ENCODE measurements at places on chromosomes 3 and 15.
A peak's percentile ranks its signal among the peaks of the same experiment; 100 is the strongest.

DNA sequence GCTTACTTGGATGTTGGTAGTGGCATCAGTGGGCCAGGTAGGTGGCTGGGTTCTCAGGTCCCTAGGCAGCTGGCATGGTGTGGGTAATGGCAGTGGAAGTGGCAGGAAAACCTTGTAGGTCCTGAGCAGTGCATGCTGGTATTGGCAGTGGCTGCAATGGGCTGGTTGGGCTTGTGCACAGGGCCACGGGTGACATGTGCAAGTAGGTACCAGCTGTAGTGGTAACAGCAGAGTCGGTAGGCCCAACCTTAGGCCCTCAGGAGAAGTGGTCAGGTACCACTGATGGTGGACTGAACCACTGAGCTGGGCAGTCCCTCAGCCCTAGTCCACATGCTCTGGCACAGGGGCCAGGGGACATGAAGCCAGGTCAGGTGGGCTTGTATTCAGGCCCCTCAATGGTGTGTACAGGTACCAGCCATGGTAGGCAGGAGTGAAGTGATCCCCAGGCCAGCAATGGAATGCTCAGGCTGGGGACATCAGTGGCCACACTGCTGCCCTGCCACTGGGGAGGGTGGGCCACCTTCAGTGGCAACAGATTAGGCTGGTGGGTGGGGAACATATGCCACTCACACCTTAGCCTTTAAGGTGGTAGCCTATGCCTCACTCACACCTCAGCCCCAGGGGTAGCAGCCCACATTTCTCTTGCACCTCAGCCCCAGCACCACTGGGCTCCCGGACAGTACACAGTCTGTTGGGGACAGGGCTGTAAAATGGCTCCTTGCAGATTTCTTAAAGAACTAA lies 118.1 kb downstream of the LRRK1 start:
- DNase-seq = no peak

DNA sequence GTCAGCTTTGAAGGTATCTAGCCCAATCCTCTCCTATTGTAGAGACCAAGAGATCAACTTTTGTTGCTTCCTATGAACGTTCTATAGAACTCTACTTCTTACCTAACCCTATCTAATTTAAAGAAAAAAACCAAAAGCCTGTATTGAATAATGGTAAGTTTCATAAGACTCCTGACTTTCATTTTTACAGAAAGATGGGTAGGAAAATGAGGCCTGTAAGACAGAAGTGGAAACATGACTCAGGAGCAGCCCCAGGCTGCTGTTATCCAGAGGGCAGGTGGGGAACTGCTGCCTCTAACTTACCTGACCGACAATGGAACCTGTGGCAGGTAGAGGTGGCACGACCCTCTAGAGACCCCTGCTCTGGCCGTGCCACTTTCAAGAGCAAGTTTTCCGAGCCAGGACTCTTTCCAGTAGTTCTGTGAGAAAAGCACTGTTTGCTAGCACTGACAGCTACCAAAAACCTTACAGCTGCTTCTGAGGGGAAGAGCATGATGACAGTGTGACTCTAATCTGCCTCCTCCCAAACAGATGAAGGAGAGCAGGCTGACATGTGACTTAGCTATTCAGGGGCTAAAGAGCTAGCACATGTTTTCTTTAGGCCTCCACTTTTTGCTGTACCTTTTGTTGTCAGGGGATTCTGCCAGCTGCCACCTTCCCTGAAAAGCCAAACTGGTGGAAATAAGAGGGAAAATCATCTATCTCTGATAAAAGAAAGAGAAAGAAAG lies 17.5 kb downstream of the POPDC2 start:
- DNase-seq = no peak

DNA sequence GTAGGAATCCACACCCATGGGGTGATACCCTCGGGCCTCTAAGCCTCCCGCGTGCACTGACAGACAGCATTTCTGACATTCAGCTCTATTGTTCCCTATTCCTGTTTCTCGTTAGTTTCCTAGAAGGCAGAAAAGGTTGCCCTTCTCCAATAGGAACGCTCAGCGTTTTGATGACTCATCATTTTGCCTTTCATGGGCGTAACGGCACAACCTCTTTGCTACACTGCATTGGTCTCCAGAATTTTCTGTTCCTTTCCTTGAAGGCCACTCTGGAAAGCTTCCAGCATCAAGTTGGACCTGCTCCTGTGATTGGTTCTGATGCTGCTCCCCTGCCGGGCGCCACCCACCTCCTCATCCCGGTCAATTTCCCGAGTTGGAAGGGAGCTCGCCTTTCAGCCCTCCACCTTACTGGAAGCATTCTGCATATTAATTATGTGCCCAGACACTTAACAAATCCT lies 13.0 kb upstream of the TNK2 start:
- DNase-seq = no peak

GRCh38 chr3:71304684-71305083 lies 278.8 kb downstream of the FOXP1 start:
- peak; percentile 80 for DNase-seq

GRCh38 chr3:12336099-12336498 lies 47.2 kb downstream of the PPARG start:
- no peak for DNase-seq

DNA sequence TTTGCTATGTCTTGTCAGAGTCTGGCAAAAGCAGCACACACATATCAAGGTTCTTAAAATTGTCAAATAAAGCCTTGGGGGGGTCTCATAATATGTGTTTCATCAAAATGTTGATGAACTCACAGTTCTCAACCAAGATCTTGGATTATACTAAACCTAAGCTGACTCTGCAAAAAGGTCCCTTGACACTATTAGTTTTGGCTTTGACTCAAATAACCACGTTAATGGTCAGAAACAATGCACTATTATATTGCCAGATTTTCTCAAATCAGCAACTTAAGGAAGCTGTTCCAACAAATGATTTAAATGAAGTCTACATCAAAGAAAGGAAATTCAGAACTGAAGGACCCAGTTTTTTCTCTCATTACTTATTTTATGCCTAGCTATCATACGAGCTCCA lies 1063.9 kb downstream of the ROBO1 start:
- DNase-seq = no peak

DNA sequence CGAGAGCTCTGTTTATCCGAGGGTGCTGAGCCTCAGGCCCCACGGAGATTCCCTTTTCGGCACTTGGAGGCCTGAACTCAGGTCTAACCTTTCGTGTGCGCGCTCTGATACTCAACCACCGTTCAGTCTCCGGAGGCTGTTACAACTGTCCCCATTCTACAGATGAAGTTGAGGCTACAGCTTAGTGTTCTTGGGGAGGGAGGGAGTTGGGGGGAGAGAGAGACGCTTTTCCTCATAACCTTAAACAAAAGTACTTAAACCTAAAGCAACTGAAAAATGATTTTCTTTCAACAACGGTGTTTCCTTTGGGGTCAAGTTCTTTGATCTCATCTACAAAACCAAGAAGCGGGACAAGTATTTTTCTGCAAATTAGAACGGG lies 952 bp upstream of the CHST2 start:
- no peak for DNase-seq

DNA sequence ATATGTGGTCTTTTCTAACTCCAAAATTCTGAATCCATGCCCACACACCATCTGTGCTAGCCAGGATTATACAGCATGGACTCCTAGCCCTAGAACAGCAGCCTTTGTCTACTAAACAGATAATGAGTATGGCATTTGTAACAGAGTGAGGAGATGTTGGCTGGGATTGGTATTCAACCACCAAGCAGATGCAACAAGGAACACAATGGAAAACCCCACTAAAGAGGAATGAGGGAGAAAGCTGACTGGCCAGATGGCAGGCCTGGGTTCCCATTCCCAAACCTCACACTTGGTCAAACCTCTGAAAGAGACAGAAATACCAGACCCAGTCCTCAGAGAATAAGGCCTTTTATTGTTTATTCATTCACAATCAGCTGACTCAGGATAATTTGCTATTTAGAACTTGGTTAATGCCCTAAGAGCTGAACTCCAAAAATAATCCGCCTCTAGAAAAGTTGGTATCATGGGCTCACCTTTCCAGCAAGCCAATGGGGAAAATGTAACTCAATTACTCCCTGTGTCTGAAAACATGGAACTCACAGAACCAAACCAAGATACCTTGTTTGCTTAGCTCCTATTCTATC lies 145.6 kb downstream of the LRRC3B start:
- no peak for DNase-seq

GRCh38 chr15:24269166-24269571 lies 406.4 kb upstream of the NPAP1 start:
- no peak for DNase-seq

DNA sequence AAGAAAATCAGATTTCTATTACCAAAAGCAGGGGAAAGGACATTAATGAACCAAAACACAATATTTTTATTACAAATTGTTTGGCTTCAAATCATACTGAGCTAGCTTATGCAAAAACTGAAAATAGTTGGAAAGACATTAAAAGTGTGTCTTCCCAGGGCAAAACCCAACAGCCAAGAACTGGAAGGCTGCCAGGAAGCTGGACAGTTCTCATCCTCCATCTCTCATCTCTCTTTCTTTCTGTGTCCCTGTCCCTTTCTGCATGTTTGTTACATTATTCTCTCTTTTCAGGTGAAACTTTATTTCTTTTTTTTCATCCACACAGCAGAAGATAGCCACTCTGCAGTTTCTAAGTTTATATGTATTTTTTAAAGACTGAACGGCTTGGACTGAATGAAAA lies 41.1 kb upstream of the SNTN start:
- DNase-seq = no peak

- DNase-seq = no peak
These were observed 398.6 kb downstream of the ZIC4 start for GRCh38 chr3:147007736-147008245.

DNA sequence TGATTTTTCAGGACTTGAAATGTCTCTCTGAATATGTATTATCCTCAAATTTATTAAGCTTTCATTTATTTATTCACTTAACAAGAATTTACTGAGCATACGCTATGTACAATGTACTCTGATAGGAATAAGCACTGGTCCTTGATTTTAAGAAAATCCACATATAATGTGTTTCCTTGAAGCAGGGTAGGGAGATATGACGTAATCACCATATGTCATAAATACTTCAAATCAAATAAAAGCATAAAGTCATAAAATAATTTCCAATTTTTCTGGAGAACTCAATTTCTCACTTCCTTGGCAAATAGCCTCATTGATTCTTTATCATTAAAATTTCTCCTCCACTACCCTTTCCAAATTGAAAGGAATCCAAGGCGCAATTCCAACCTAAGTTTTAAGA lies 177.8 kb upstream of the GAP43 start:
- no peak for DNase-seq

DNA sequence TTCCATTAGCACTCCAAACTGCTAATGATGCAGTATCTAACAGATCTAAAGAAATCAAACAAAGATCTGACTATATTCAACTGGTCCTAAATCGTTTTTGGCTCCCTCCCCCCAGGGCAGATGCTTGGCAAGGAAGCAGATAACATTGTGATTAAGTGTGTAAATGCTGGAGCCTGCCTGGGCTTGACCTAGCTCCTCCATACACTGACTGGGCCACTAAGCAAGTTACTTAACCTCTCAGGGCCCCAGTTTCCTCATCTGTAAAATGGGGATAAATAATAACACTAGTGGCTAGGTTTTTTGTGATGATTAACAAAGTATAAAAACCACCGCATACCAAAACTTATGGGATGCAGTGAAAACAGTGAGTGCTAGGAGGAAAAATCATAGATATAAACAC lies 9.2 kb downstream of the EID1 start:
- DNase-seq = no peak

GRCh38 chr3:24192469-24193056 lies 247.5 kb downstream of the NR1D2 start:
- no peak for DNase-seq

GRCh38 chr15:81413851-81414250 lies 39.8 kb upstream of the TMC3 start:
- no peak for DNase-seq

DNA sequence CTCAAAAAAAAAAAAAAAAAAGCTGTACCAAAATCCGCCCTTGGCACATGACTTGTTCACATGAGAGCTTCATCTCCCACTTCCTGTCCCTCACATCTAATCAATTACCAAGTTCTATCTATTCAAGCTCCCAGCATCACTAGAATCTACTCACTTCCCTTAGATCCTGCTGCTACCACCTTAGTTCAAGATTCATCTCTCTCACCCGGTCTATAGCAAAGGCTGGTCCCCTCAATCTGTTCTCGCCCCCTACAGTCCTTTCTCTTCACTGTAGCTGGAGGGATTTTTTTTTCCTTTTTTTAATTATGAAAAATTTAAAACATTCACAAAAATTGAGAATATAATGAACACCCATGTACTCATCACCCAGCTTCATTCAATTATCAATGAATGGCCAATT lies 16.7 kb upstream of the GPR160 start:
- DNase-seq = peak; percentile 25

DNA sequence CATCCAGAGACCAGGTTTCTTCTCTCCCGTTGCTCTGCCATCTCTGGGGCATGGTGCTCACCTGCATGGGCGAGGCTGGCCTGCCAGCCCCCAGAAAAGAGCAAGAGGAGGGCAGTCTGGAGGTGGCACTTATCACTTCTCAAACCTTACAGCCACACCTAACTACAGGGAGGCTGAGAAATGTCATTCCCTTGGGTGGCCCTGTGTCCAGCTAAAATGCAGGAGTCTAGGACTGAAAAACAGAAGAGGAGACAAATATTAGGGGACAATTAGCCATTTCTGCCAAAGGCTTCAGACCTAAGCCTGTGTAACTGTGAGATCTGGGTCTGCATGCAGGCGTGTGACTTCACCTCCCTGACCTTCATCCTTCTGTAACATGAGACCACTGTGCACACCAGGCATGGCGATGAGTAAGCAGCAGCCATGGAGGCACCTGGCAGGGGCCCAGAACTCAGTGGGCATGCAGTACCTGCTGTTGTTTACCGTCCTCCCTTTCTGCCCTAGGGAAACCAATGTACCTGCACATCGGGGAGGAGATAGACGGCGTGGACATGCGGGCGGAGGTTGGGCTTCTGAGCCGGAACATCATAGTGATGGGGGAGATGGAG lies 83.4 kb downstream of the MESD start:
- DNase-seq = no peak

DNA sequence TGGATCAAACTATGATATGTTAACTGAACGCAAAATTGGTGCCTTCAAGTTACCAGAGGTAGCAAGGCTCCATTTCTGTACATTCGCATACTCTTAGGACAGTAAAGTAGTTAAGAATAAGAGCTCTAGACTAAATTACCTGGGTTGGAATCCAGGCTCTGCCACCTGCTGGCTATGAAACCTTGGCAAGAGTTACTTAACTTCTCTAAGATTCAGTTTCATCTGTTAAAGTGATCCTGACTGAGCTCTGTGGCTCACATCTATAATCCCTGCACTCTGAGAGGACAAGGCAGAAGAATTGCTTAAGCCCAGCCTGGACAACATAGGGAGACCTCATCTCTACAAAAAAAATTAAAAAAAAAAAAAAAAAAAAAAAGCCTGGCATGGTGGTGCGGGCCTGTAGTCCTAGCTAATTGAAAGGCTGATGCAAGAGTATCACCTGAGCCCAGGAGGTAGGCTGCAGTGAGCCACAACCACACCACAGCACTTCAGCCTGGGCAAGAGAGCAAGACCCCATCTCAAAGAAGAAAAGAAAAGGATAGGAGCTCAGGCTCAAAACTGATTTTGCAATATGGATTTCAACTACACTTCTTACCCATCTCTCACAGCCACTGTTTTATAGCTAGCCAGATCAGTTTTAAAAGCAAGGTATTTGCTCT lies 21.3 kb downstream of the GSK3B start:
- DNase-seq = no peak

- DNase-seq = peak; percentile 11
These were observed 32.2 kb downstream of the MCTP2 start for GRCh38 chr15:94263341-94264273.

GRCh38 chr15:49876401-49877038 lies 242.5 kb downstream of the ATP8B4 start:
- no peak for DNase-seq

GRCh38 chr3:146416366-146416765 lies 53.0 kb downstream of the PLSCR2 start:
- DNase-seq = no peak

- no peak for DNase-seq
These were observed 592.0 kb upstream of the KCNMB2 start for GRCh38 chr3:177944228-177944661.

All from lung microvascular endothelial cell (primary cell).